ENCODE measurements at places on chromosomes 2 and 18.

GRCh38 chr2:55524884-55525437, 5.4 kb downstream of the CFAP36 start:
- DNase-seq: no peak

- DNase-seq: no peak
These were observed 124.2 kb downstream of the TWIST2 start for GRCh38 chr2:238972146-238972445.

DNA sequence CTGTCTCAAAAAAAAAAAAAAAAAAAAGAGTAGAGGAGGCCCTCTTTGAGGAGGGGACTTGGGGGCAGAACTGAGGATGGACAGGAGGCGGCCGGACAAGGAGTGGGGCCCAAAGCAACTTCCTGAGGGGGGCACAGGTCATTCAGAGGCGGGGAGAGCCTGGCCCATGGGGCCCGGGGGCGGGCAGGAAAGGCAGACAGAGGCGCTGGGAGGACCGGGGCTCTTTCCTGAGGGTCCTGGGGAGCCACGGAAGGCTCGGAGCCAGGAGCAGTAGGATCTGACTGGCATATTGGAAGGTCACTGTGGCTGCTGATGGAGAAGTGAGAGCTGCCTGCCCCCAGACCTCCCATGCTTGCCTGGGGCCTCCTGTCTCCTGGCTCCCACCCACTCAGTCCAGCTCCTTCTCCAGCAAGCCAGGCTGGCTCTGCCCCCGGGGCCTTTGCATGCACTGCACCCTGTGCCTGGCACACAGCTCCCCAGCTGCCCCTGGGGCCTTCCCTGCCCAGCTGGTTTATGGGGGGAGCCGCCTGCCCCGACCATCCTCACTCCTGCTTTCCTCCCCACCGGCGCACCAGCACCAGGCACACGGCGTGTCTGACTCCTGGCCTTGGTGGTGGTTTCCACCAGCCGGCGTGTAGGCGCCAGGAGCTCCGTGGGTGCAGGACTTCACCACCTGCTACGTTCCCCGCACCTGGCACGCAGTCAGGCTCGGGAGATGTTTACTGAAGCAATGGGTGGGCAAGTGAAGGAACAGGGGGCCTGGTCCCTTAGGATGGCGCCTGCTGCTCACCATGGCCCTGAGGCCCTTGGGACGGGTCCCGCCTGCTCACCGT, 5.6 kb downstream of the ESPNL start:
- DNase-seq: no peak

- no peak for DNase-seq
These were observed 1565.6 kb upstream of the LRRTM1 start for GRCh38 chr2:81870119-81870518.

DNA sequence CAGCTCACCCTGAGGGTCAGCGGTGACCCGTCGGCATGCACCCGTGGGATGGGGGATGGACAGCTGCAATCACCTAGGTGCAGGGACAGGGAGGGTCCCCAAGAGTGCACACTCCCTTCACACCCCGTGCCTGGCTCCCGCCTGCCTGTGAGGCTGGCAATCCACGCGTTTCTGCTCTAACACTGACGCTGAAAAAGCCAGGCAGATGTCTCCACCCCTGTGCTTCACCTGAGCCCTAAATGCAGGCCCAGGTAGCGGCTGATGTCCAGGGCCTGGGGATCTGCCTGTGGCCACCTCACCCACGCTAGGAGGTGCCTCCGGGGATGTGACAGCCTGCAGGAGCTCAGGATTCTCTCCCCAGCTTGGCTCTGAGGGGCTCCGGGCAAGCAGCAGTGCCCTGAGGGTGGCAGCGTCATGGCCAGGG, 212.0 kb upstream of the SALL3 start:
- no peak for DNase-seq

DNA sequence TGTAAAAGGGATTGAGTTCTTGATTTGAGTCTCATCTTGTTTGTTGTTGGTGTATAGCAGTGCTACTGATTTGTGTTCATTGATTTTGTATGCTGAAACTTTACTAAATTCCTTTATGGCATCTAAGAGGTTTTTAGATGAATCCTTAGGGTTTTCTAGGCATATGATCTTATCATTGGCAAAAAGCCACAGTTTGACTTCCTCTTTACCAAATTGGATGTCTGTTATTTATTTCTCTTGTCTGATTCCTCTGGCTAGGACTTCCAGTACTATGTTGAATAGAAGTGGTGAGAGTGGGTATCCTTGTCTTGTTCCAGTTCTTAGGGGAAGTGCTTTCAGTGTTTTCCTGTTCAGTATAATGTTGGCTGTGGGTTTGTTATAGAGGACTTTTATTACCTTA, 4.8 kb downstream of the ANKAR start:
- no peak for DNase-seq

- no peak for DNase-seq
These were observed 14.0 kb downstream of the FHL2 start for GRCh38 chr2:105384861-105385260.

- DNase-seq: no peak
These were observed 96.2 kb downstream of the GALNT3 start for GRCh38 chr2:165697748-165698443.

DNA sequence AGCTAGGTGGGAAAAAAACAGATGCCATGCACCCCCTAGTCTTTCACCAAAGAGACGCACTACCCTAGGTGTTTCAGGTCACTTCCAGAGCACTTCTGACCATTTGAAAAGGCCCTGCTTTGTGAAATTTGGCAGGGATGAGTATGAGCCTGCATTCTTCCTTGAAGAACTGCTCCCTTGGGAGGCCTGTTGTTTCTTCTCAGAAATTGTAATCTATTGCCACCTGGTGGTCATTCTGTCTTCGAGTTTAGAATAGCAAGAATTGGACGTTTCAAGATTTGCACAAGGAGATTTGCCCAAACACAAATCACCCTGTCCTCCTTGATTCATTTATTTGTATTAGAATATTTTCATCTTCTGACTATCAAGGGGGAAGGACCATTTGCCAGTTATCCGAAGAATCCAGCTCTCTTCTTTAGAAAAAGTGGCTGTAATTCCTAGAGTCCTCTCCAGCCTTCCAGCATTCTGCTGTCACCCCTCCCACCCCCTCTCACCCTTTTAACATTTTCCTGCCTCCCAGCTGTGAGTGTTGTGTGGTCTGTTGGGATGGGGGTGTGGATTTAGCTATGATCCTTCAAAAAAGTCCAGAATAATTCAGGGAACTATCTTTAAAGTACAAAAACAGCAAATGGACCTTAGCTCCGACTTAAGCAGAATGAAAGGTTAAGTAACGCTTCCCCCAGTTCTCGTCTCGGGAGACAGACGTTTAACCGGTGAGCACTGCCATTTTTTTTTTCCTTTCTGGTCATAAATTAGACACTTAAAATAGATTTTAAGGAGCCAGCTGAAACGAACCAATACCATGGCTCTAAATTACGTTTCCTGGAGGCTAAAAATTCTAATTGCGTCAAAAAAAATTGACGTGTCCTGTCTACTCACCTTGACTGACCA, 3.7 kb upstream of the GAD1 start:
- peak; percentile 60 for DNase-seq

- DNase-seq: peak; percentile 66
These were observed 31.4 kb upstream of the IL18RAP start for GRCh38 chr2:102391565-102391964.

DNA sequence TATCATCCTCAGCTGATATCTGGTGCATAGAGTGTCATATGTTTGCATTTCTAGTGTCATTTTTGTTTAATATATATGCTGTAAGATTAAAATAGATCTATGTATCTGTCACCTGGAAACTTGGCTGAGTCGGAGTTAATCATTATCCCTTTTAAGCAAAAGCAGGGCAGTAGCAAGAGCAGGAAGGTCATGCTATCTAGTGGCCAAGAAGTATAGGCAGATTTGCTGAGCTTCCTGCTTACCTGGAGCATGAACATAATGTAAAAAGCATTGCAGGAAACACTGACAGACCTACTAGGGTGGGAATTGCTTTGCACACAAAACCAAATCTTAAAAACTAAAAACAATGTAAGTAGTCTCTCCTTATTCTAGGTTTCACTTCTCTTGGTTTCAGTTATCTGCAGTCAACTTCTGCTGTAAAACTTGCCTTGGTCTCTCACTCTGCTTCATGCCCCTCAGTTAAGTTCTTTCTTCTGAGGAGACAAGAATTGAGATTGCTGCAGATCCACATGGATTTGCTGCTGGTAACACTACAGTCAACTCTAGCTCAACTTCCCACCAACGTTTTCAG, 295.3 kb downstream of the CDH7 start:
- DNase-seq: no peak

- no peak for DNase-seq
These were observed 186.5 kb downstream of the LNPK start for GRCh38 chr2:175815537-175815936.

DNA sequence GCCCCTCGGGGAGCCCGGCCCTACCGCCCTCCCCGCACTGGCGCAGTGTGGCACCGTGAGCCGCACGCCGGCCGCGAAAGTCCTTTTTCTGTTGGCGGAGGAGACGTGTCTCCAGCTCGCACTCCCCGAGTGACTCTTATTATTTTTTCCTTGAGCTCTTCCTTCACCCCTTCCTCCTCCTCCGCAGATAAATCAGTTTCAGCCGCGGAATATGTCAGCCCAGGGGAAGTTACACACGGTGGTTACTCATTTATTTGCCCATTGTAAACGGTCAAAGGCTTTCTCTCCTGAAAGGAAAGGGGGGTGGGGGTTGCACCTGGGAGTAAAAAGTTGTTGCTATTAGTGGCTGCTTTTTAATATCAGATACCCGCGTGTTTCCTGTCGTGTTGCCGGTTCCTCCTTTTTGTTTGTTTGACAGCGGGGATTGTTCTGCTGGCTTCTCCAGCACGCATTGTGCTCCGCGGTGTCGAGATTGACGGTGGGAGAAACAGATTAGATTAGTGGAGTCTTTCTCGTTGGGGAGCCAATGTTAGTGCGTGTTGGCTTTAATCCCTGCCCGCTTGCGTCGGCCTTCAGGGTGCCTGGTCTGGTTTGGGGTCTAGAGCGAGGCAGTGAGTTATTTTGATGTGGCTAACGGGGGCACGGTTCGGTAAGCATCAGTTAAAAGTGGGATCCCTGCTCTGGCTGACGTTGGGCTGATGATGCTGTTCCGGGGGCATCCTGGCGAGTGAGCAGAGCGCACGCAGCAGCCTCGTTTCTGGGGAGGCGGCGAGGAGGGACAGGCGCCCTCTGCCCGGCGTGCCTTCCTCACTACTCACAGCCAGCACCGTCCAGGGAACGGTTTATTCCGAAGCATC, 1.6 kb downstream of the CRIM1 start:
- DNase-seq: peak; percentile 17

GRCh38 chr18:40904295-40904694, 1050.7 kb upstream of the PIK3C3 start:
- DNase-seq: no peak

- DNase-seq: no peak
These were observed 546.0 kb downstream of the ZNF804A start for GRCh38 chr2:185144159-185144919.

- DNase-seq: no peak
These were observed 49.1 kb upstream of the CALCRL start for GRCh38 chr2:187497140-187497539.

- DNase-seq: no peak
These were observed 60.4 kb downstream of the ANO7 start for GRCh38 chr2:241248897-241249296.

DNA sequence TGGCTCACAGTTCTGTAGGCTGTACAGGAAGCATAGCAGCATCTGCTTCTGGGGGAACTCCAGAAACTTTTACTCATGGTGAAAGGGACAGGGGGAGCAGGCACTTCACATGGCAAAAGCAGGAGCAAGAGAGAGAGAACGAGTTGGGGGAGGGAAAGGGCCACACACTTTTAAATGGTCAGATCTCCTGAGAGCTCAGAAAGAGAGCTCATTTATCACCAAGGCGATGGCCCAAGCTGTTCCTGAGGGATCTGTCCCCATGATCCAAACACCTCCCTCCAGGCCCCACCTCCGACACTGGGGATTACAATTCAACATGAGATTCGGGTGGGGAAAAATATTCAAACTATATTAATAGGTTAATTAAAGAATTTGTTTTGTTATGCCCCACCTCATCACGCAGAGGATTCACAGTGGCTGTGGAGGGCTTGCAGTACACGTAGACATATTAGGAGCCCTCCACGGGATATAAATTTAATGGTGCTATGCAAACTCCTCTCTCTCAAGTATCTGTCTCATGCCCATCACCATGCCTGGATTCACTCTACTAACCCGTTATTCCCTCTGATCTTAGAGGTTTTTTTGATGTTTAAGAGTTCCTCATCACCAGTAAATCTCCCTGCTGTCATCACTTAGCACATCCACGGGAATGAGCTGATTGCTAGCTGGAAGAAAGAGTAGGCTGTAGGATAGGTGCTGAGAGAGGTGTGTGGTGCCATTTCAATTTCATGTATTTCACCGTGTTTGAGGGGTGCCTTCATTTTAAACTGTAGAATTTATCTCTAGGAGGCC, 84.5 kb upstream of the ARHGAP28 start:
- no peak for DNase-seq

DNA sequence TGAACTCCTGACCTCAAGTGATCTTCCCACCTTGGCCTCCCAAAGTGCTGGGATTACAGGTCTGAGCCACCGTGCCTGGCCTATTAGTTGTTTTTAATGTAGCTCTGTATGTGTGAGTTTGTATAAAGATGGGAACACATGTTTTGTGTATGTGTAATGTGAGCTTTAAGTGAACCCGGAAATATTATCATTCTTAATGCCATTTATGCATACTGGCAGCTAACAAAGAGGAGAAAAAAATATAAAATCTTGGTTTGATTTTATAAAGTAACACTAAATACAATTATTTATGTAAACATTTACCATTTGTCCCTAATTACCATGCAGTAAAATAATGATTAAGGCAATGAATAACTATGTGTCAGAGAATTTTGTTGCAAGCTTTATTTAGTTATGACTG, 9.1 kb upstream of the CKAP2L start:
- DNase-seq: no peak
